Heart left ventricle (tissue), 16 donors: ENCODE measurements at places on chromosomes 4 and X. TPM values are rescaled to one million over a fixed set of nuclear protein-coding genes. Genes with fewer than 3 reads are reported as not detected.

ATG4A gene
- 22.7 TPM for polyA plus RNA-seq

MAGEB16 gene
- not detected for polyA plus RNA-seq

ELOVL6 gene
- polyA plus RNA-seq = 22.4 TPM

HSFX1 gene
- 0.73 TPM for polyA plus RNA-seq

AGA gene
- polyA plus RNA-seq = 5.3 TPM

RBMX gene
- polyA plus RNA-seq = 61.0 TPM

ADH7 gene
- not detected for polyA plus RNA-seq

HERC5 gene
- polyA plus RNA-seq = 1.4 TPM

ATP2B3 gene
- not detected for polyA plus RNA-seq

ATP10D gene
- 4.2 TPM for polyA plus RNA-seq

CYP2U1 gene
- polyA plus RNA-seq = 3.7 TPM

HADH gene
- 60.6 TPM for polyA plus RNA-seq

SPINK2 gene
- not detected for polyA plus RNA-seq

C4orf54 gene
- 40.0 TPM for polyA plus RNA-seq

PRR32 gene
- 0.07 TPM for polyA plus RNA-seq

STBD1 gene
- polyA plus RNA-seq = 50.8 TPM

CXCR3 gene
- polyA plus RNA-seq = not detected

CENPVL2 gene
- not detected for polyA plus RNA-seq

RRH gene
- 0.06 TPM for polyA plus RNA-seq

ATP11C gene
- 1.1 TPM for polyA plus RNA-seq

DMRTC1B gene
- not detected for polyA plus RNA-seq

GLOD5 gene
- not detected for polyA plus RNA-seq

BST1 gene
- 1.9 TPM for polyA plus RNA-seq

GCNA gene
- 2.0 TPM for polyA plus RNA-seq

UGT8 gene
- polyA plus RNA-seq = 0.03 TPM

TMEM35A gene
- 0.15 TPM for polyA plus RNA-seq

FAM9C gene
- polyA plus RNA-seq = not detected

ANK2 gene
- 58.1 TPM for polyA plus RNA-seq

GRPR gene
- not detected for polyA plus RNA-seq
